CD8-positive, alpha-beta memory T cell (primary cell): ENCODE measurements at places on chromosomes 5 and 9. TPM values are rescaled to one million over a fixed set of nuclear protein-coding genes. Genes with fewer than 3 reads are reported as not detected.

GRCh38 chr5:160054047-160054446, 45.1 kb downstream of the TTC1 start:
- DNase-seq = no peak

Gene IL5
- 83.0 TPM for total RNA-seq

Gene CDX1
- not detected for total RNA-seq

Gene C9
- not detected for total RNA-seq

Gene NPR3
- not detected for total RNA-seq

DNA sequence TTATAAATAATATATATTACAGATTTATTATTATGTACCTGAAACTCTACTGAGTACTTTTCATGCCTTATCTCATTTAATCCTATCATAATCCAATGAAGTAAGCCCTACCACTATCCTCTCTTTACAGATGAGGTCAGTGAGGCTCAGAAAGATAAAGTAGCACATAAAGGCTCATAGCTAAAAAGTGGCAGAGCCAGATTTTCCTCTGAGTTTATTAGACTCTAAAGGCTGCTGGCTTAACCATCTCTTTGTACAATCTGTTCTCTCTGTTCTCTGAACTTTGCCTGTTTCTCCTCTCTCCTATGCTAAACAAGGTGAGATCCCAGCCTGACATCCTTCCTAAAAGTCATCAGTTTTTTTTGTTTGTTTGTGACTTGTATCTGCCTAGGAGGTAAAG, 311.2 kb downstream of the KCTD16 start:
- DNase-seq = no peak

Gene ZNF483
- 2.7 TPM for total RNA-seq

GRCh38 chr5:32933692-32934091, 222.6 kb downstream of the NPR3 start:
- no peak for DNase-seq
